ENCODE measurements at places on chromosomes 7 and 10. TPM values are rescaled to one million over a fixed set of nuclear protein-coding genes. Genes with fewer than 3 reads are reported as not detected.

- no peak for DNase-seq
Measured at GRCh38 chr7:157791261-157791660, 454.5 kb downstream of the DNAJB6 start.

- DNase-seq, result no peak
Measured at GRCh38 chr10:4684434-4684833, 141.6 kb upstream of the AKR1E2 start.

GRCh38 chr7:20508109-20508508 lies 107.4 kb upstream of the ABCB5 start:
- peak; percentile 59 for DNase-seq

DNA sequence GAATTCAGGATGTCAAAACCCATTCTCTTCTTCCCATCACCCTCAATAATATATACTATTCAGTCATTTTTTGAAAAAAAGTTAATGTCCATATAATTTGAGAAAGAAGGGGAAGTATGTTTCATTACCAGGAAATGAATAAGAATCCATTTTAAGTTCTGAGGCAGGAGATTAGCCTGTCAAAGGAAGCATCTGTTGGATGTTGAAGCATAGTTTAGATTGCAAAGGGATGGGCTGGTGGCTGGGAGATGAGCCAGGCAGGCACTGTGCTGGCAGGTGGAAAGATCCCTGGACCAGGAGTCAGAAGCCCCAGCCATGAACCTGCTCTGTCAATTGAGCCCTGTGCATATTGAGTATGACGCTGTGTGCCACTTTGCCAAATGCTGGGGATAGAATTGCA lies 48.4 kb upstream of the CRTAC1 start:
- no peak for DNase-seq

DNA sequence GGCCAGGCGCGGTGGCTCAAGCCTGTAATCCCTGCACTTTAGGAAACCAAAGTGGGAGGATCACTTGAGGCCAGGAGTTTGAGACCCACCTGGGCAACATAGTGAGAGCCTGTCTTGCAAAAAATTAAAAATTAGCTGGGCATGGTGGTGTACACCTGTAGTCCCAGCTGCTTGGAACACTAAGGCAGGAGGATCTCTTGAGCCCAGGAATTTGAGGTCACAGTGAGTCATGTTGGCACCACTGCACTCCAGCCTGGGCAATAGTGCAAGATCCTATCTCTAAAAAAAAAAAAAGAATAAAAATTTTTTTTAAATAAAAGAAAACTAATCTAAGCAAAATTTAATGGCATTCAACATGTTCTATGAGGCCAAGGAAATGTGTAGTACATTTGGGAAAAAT lies 44.9 kb upstream of the UBN2 start:
- DNase-seq, result no peak

GRCh38 chr10:127890832-127891334 lies 1.9 kb downstream of the CLRN3 start:
- no peak for DNase-seq

GRCh38 chr7:86768394-86768793 lies 124.7 kb downstream of the GRM3 start:
- no peak for DNase-seq

DNA sequence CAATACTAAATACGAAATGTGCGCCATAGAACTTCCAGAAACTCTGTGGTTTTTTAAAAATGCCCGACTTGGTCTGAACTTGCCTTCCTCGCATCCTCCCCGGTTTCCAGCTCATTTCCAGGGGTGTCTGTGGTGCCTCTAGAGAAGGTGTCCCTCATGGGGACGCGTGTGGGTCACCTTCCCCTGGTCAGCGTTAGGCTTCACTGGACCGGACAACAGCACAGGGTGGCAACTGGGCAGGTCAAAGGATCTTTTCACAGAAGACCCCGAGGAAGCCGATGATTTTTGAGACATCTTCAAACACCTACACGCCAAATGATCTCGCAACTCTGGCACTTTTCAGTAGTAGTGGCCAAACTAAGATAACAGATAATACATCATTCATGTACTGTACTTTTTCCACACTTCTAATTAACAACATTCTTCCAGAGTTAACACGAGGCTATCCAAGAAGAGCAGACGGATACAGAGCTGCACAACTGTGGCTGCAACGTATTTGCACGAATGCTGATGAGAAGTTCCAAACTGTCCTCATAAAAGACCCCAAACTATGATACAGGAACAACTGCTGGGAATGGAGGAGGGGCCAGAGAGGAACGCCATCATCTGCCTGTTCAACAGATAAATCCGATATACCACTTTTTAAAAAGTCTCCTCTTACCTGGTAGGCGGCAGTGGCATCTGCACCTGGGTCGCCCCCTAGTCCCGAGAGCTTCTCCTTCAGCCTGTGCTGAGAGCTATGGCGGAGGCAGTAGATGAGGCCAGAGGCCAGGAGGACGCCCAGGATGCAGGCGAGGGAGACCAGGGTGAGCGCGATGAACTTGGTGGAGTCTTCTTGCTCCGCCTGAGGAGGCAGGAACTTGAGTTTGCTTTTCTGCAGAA lies 345.5 kb downstream of the DNAJB6 start:
- DNase-seq, result peak; percentile 55

ASB4 gene
- not detected for total RNA-seq

GRM3 gene
- 1.7 TPM for total RNA-seq

TRPV6 gene
- total RNA-seq, result 2.7 TPM

ZP3 gene
- 0.53 TPM for total RNA-seq

Data from endodermal cell (in vitro differentiated cells).